Activated naive CD4-positive, alpha-beta T cell treated with anti-CD3 and anti-CD28 coated beads for 36 hours (primary cell): ENCODE measurements at places on chromosomes 16 and 17.

DNA sequence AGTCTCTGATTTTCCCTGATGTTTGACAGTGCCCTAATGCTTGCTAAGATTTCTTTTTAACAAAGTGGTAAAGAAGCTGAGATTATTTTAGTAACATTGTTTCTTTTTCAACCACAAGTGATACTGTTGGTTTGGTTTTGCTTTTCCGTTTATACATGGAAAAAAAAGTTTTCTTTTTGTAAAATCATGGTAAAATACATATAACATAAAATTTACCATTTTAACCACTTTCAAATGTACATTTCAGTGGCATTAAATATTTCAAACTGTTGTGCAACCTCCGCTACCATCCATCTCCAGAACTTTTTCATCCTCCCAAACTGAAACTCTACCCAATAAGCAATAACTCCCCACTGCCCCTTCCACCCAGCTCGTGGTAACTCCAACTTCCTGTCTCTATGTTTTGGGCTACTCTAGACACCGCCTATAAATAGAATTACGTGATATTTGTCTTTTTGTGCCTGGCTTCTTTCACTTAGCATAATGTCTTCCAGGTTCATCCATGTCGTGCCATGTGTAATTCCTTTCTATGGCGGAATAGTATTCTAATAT, 4.6 kb downstream of the CIITA start:
- H3K4me1 ChIP-seq: peaks cover 41% of the 10 kb centered on the region
- no peak overlapping the region for H3K27ac ChIP-seq
- H3K36me3 ChIP-seq: no peaks in the 10 kb centered on the region
- peaks cover 57% of the 10 kb centered on the region for H3K27me3 ChIP-seq
- H3K4me3 ChIP-seq: no peak overlapping the region
- DNase-seq: no peak

DNA sequence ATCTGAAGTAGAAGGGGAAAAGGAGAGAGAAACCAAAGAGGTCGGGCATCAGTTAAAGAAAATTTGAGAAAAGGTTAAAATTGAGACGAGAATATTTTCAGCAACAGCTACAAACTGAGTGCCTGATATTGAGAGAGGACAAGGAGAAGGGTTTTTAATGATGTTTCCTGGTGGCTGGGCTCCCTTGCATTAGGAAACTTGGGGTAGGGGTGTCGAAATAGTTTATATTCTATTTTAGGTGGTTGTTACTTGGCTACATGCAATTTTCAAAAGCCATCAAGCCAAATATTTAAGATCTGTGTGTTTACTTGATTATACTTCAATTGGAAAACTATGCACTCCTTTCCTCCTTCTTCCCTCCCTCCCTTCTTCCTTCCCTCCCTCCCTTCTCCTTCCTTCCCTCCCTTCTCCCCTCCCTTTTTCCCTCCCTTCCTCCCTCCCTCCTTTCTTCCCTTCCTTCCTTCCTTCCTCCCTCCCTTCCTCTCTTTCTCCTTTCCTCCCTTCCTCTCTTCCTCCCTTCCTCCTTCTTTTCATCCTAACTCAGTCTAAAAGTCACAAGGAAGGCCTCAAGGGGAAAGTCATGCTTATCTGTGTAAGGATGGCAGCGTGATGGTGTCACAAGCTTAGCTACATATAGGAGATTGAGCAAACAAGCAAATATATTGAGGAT, 1.8 kb upstream of the APOH start:
- no peak overlapping the region for H3K4me3 ChIP-seq
- H3K4me1 ChIP-seq: peaks cover 7% of the 10 kb centered on the region
- H3K36me3 ChIP-seq: no peaks in the 10 kb centered on the region
- no peaks in the 10 kb centered on the region for H3K27me3 ChIP-seq

GRCh38 chr16:11201498-11202259, 54.3 kb downstream of the SOCS1 start:
- peaks cover 20% of the 10 kb centered on the region for H3K4me1 ChIP-seq
- no peak overlapping the region for H3K27ac ChIP-seq
- H3K27me3 ChIP-seq: no peaks in the 10 kb centered on the region

GRCh38 chr16:55057866-55058265, 127.2 kb downstream of the IRX5 start:
- DNase-seq: no peak
- peaks cover 53% of the 10 kb centered on the region for H3K27me3 ChIP-seq
- H3K4me3 ChIP-seq: no peak overlapping the region
- no peak overlapping the region for H3K27ac ChIP-seq

- no peak for DNase-seq
- no peak overlapping the region for H3K27ac ChIP-seq
- no peaks in the 10 kb centered on the region for H3K27me3 ChIP-seq
- no peaks in the 10 kb centered on the region for H3K36me3 ChIP-seq
- no peak overlapping the region for H3K4me3 ChIP-seq
- no peaks in the 10 kb centered on the region for H3K4me1 ChIP-seq
Measured at GRCh38 chr16:20348365-20349185, 3.9 kb downstream of the UMOD start.

DNA sequence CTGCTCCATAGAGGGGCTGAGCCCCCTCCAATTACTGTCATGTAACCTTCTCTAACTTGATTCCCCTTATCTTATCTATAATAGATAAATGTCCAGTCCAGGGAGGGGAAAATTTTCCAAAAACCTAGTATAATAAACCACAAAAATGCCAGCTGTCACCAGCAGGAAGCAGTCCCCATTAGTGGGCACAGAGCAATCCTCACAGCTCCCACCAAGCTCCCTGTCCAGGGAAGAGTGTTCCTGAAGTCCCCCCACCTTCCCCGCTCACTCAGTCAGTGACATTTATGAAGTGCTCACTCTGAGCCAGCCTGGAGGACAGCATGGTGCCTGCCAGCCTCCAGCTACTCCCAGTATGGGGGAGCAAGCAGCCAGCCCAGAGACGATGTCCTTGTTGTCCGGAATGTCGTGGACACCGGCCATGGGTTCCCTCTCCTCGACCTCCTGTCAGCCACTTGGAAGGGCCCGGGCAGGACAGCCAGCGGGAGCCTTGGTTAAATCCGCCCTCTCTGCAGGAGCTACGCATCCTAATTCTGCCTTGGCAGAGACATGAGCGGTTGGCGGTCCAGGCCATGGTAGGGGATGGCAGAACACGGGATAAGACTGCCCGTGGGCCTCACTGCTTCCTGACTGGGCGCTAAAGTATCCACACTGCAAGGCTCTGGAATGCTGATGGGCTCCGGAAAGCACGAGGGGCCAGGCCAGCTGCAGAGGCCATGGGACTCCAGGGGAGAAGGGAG, 102.0 kb upstream of the CDH5 start:
- H3K36me3 ChIP-seq: no peaks in the 10 kb centered on the region
- no peak for DNase-seq
- peaks cover 29% of the 10 kb centered on the region for H3K27me3 ChIP-seq
- no peak overlapping the region for H3K4me3 ChIP-seq
- peaks cover 4% of the 10 kb centered on the region for H3K4me1 ChIP-seq
- H3K27ac ChIP-seq: no peak overlapping the region

- H3K27me3 ChIP-seq: no peaks in the 10 kb centered on the region
- no peak overlapping the region for H3K4me3 ChIP-seq
- H3K36me3 ChIP-seq: peaks cover 2% of the 10 kb centered on the region
- DNase-seq: peak; percentile 53
- peaks cover 25% of the 10 kb centered on the region for H3K4me1 ChIP-seq
Measured at GRCh38 chr16:11207646-11208045, 48.4 kb downstream of the SOCS1 start.

GRCh38 chr17:78353834-78354233, 6.0 kb downstream of the SOCS3 start:
- H3K27me3 ChIP-seq: no peaks in the 10 kb centered on the region
- H3K27ac ChIP-seq: peak overlapping the region; percentile 36
- peaks cover 52% of the 10 kb centered on the region for H3K4me1 ChIP-seq
- H3K36me3 ChIP-seq: peaks cover 44% of the 10 kb centered on the region

DNA sequence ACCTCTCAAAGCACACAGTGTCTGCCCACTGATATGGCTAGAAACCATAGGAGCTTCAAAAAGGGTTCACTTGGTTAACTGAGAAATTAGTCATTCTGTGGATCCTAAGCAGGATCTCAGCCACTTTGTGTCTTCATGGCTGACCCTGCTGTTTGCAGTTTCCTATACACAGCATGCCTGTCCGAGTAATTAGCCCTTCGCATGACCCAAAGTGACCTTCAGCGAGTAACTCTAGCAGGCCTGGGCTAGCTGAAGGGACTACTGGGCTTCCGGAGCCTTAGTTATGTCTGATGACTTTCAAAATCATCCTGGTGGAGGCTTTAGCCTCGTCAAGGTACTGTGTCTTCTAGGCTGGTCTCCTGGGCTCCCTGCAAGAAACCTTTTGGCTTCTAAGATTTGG, 28.9 kb upstream of the FBXW10B start:
- no peak overlapping the region for H3K4me3 ChIP-seq
- no peak overlapping the region for H3K27ac ChIP-seq
- peaks cover 18% of the 10 kb centered on the region for H3K4me1 ChIP-seq
- peaks cover 1% of the 10 kb centered on the region for H3K36me3 ChIP-seq

DNA sequence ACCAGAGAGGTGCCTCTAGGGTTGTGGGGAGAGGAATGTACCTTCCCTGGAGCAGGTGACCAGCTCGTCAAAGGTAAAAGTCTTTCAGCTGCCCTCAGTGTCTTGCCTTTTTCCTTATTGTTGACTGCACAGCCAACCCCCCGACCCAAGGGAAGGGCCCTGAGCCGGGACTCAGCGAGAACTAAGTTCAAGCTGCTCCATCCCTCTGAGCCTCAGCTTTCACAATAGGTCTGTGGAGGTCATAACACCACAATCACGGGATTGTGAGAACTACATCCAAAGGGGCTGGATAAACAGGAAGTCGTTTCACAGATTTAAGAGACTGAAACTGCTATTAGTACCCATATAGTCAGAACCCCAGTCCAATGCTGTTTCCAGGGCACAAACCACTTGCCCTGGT, 2.6 kb upstream of the KRT36 start:
- peaks cover 12% of the 10 kb centered on the region for H3K4me1 ChIP-seq
- no peak for DNase-seq
- H3K36me3 ChIP-seq: no peaks in the 10 kb centered on the region
- H3K4me3 ChIP-seq: no peak overlapping the region

DNA sequence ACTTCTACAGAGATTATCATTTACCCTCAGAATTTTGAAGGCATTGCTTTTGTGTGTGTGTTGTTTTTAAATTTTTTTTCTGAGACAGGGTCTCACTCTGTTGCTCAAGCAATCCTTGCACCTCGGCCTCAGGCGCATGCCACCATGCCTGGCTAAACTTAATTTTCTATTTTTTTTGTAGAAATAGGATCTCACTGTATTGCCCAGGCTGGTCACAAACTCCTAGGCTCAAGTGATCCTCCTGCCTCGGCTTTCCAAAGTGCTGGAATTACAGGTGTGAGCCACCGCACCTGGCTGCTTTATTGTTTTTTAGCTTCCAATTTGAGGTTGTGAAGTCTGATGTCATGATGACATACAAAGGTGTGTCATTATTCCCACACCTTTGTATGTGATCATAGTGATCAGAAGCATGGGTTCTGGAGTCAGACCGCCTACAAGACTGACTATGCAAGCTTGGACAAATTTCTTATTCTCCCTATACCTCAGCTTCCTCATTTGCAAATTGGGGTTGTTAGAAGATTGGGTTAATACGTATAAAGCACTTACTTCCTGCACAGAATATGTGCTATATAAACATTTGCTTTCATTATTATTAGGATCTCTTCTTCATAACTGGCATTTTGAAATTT, 5.8 kb downstream of the SEPHS2 start:
- H3K27me3 ChIP-seq: no peaks in the 10 kb centered on the region
- H3K27ac ChIP-seq: no peak overlapping the region
- H3K4me1 ChIP-seq: peaks cover 30% of the 10 kb centered on the region
- DNase-seq: no peak
- H3K36me3 ChIP-seq: peaks cover 23% of the 10 kb centered on the region

DNA sequence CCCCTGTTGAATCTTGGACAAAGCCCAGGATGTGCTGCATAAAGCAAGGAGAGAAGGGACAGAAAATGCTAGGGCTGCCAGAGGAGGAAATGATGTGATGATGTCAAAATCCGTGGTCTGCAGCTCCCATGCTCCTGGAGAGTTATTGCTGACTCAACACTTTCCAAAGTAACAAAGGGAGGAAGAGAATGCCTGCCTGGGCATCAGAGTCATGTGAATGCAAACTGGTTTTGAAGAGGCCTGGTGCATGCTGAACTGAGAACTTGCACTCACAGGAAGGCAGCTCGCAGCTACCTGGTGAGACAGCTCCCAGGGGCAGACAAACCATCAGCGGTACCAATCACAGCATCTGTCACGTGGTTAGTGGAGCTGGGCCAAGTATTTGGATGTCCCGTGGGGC, 2.8 kb downstream of the MARVELD3 start:
- H3K27ac ChIP-seq: no peak overlapping the region
- no peak for DNase-seq
- no peak overlapping the region for H3K4me3 ChIP-seq
- peaks cover 12% of the 10 kb centered on the region for H3K27me3 ChIP-seq
- no peaks in the 10 kb centered on the region for H3K4me1 ChIP-seq

- no peak overlapping the region for H3K4me3 ChIP-seq
- no peak for DNase-seq
- H3K36me3 ChIP-seq: no peaks in the 10 kb centered on the region
- no peak overlapping the region for H3K27ac ChIP-seq
- no peaks in the 10 kb centered on the region for H3K27me3 ChIP-seq
Measured at GRCh38 chr17:65000798-65001197, 55.7 kb downstream of the GNA13 start.

GRCh38 chr16:89269805-89270665, 52.5 kb downstream of the ZNF778 start:
- no peak overlapping the region for H3K4me3 ChIP-seq
- no peak for DNase-seq
- no peaks in the 10 kb centered on the region for H3K27me3 ChIP-seq
- H3K4me1 ChIP-seq: no peaks in the 10 kb centered on the region
- H3K36me3 ChIP-seq: peaks cover 35% of the 10 kb centered on the region

GRCh38 chr16:26316683-26317464, 625.1 kb downstream of the HS3ST4 start:
- H3K4me1 ChIP-seq: no peaks in the 10 kb centered on the region
- no peak overlapping the region for H3K27ac ChIP-seq
- no peak overlapping the region for H3K4me3 ChIP-seq
- peak; percentile 14 for DNase-seq
- H3K27me3 ChIP-seq: peaks cover 9% of the 10 kb centered on the region

DNA sequence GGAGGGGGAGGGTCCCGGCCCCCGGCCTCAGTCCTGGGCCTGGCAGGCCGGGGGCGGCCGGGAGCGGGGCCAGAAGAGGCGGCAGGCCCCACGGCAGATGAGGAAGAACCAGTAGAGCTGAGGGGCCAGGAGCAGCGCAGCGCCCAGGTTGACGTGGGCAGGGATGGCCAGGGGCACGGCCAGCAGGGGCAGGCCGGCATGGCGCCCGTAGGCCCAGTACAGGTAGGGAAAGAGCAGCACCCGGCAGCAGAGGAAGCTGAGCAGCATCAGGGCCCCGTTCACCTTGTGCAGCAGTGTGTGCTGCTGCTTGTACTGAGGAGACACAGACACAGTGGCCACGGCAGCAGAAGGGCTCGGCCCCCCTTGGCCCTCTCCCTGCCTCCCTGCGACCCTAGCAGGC, 2.2 kb downstream of the C16orf92 start:
- peaks cover 7% of the 10 kb centered on the region for H3K4me1 ChIP-seq
- no peak overlapping the region for H3K4me3 ChIP-seq
- H3K36me3 ChIP-seq: no peaks in the 10 kb centered on the region
- no peak for DNase-seq
- H3K27me3 ChIP-seq: peaks cover 30% of the 10 kb centered on the region

- no peak for DNase-seq
- H3K36me3 ChIP-seq: no peaks in the 10 kb centered on the region
- no peak overlapping the region for H3K4me3 ChIP-seq
- no peak overlapping the region for H3K27ac ChIP-seq
Measured at GRCh38 chr16:66656547-66656946, 40.0 kb downstream of the CMTM4 start.
